ENCODE measurements at places on chromosomes 4 and X. TPM values are rescaled to one million over a fixed set of nuclear protein-coding genes. Genes with fewer than 3 reads are reported as not detected.

DNA sequence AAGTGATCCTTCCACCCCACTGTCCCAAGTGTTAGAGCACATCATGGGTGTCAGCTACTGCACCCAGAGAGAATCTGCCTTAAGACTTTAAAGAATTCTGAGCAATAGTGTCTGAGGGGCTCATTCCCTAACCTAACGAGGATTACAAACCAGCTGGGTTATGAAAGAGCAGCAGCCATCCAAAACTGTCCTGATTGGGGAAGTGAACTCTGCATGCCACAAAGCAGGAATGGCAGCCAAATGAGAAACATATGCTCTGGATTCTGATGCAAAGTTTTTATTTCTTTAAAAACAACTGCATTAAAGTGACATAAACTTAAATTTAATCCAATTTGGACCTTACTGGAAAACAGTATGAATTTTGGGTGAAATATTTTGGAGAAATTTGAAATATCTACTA is 103.2 kb downstream of the ANXA3 start:
- no peaks in the 10 kb centered on the region for H3K36me3 ChIP-seq
- H3K4me3 ChIP-seq: no peak overlapping the region
- no peak overlapping the region for H3K27ac ChIP-seq

The BTC gene
- 0.14 TPM for total RNA-seq

The PPARGC1A gene
- 2.8 TPM for total RNA-seq

DNA sequence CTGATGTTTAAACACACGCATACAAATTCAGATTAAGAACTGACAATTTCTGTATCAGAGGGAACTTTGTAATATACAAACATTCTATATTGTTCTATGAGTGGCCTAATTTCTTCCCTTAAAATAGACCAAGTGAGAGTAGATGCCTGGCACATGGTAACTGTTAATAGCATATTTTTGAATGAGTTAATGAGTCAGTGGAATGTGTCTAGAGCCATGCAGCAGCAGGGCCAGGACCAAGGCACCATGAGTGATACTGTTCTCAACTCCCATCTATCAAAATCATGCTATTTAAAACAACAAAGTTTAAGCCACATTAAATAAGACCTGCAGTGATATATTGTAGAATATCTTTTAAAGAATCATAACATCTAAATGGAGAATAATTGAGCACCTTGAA is 98.3 kb downstream of the ARHGAP24 start:
- no peaks in the 10 kb centered on the region for H3K27me3 ChIP-seq
- H3K36me3 ChIP-seq: no peaks in the 10 kb centered on the region

DNA sequence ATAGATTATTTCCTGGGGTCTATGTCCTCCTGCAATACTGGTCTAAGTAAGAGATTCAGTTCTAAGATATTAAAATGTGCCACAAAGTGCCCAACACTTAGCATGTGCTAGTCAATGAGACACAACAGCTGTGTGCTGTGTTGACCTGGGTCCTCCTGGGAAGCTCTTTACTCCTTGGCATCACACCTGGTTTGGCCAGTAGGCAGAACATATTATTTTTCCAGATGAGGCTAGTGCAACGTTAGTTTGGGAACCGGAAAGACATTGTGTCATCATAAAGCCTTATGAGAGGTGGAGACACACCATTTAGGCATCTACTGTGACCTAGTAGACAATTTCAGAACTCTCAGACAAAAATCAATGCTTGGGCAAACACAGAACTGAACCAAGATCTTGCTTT is 197.8 kb downstream of the MID1IP1 start:
- H3K4me1 ChIP-seq: no peaks in the 10 kb centered on the region
- H3K36me3 ChIP-seq: peaks cover 4% of the 10 kb centered on the region
- H3K4me3 ChIP-seq: no peak overlapping the region
